SK-N-SH treated with all-trans-retinoic acid at 6 μM for 48 hours (cell line): ENCODE measurements at places on chromosomes 13 and 19.

- no peak for ATAC-seq
Observed at GRCh38 chr19:45103508-45104319, 10.7 kb downstream of the PPP1R37 start.

GRCh38 chr13:113275387-113275786 lies 21.7 kb upstream of the LAMP1 start:
- ATAC-seq: peak; percentile 94

DNA sequence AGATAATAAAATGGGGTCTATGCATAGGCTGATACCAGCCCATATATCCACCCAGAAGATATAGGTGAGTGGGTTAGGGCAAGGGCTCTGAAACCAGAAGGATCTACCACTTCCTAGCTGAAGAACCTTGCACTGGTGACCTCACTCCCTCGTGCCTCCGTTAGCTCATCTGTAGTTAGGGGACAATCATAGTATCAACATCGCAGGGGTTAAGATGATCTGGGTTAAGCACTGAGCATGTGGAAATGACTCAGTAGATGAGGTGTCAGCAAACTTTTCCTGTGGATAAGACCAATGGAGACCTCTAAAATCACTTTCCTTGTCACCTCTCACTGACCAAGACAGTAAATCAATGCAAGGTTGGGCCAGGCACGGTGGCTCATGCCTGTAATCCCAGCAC lies 30.5 kb downstream of the TNFSF14 start:
- no peak for ATAC-seq

DNA sequence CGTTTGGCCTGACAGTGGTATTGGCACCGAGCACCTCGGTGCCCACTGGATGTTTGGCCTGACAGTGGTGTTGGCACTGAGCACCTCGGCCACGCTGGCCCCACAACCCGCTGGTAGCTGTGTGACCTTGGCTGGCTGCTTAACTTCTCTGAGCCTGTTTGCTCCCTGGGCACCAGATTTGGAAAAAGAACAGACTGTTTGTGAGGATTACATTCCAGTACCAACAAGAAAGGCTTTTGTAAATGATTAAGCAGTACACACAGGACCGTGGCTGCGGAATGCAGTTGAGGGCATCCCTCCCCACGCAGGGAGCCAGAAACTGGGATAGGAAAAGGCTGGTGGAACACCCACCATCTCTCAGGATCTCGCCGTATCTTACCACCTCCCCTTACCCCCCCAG lies 31.9 kb downstream of the SLC25A42 start:
- ATAC-seq: no peak

DNA sequence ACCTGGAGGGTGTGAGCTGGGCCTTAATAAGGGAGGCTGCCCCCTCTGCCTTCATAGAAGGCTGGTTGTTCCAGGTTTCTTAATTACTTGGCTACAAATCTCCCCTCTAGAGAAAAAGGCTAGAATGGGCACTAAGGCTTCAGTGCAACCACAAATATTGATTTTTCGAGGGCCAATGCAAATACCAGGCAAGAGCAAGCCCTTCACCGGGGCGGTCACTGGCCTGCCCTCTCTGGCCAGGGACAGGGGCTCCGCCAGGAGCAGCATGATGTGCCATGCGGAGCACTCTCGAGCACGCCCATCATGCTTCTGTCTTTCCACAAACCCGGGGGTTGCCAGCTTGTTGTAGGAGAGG lies 127.8 kb upstream of the SPACA7 start:
- ATAC-seq: no peak

GRCh38 chr13:59061621-59062020 lies 1102.1 kb downstream of the DIAPH3 start:
- no peak for ATAC-seq

GRCh38 chr19:40599902-40600569 lies 1.1 kb upstream of the LTBP4 start:
- no peak for ATAC-seq

DNA sequence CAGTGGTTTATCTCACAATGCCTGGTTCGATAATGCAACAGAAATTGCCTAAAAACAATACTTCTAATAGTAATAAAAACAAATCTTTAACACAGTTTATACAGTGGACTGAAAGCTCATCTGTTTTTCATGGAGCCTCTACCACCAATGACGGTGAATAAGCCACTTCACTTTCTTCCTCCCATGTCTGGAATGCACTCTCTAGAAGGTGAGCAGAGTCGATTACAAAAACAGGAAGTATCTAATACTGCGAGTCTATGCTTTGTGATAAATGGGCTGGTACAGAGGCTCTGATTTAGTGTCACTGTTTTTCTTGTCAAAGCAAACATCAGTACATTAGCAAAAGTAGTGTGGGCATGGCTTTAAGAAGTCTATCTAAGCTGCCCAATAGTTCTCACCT lies 1348.6 kb upstream of the SLC10A2 start:
- ATAC-seq: no peak
